ENCODE measurements at places on chromosomes 7 and 10. TPM values are rescaled to one million over a fixed set of nuclear protein-coding genes. Genes with fewer than 3 reads are reported as not detected.

The C10orf53 gene
- total RNA-seq, result not detected

The AGR3 gene
- not detected for total RNA-seq

The PLCE1 gene
- total RNA-seq, result 0.03 TPM

The CLDN3 gene
- not detected for total RNA-seq

The GPR85 gene
- total RNA-seq, result not detected

The TSPAN13 gene
- 0.48 TPM for total RNA-seq

GRCh38 chr10:110657973-110658691 is 14.0 kb downstream of the RBM20 start:
- no peak for DNase-seq

- no peak for DNase-seq
These were observed 13.1 kb downstream of the IPMK start for GRCh38 chr10:58254644-58255043.

DNA sequence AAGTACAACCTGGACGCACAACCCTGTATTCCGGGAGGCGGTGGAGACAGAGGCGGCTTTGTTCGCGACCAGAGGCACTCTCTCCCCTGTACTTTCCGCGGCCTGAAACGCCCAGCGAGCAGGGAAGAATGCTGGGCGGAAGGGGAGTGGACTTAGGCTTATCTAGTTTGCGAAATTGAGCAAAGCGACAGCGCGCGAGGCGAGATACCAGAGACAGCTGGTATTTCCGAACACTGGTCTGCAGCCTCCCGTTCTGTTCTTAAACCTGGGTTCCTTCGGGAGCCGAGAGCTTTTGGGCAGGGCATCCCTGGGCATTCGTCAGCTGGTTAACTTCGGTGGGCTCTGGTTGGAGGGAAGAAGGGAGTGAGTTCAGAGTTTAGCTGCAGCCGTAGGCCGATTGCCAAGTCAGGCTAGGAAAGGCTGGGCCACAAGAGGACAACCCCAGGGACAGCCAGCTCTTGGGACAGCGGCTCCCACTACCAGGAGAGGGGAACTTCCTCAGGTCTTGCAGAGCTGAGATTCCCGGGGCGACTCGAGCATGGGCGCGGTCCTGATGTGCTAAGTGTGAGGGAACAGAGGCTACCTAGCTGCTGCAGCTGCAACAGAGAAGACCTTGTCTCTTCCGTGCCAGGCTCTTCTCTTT is 3.9 kb downstream of the HMX3 start:
- no peak for DNase-seq

DNA sequence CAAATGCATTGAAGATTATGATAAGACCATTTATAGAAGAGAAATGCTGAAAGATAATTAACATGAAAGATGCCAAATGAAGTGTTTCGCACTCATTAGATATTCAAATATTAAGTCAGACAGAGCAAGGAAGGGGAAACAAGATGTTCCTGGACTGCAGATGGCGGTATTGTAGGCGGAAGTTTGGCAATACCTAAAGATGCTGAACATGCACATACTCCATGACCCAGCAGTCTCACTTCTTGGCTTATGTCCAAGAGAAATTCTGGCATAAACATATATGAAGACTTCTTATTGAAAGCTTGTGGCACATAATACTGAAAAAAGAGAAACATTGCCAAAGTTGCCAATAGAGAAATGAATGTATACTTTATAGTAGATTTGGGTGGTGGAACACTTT is 325.4 kb upstream of the SEMA3C start:
- no peak for DNase-seq

- no peak for DNase-seq
These were observed 20.9 kb upstream of the BTBD16 start for GRCh38 chr10:122249991-122250750.

GRCh38 chr10:34815185-34816084 is at the start of gene PARD3:
Gene PARD3, minus strand, starts transcription at chr10:34815296. Its CDS starts 301 bp downstream, at chr10:34814995.
- DNase-seq, result no peak

GRCh38 chr7:24504040-24504439 is 69.2 kb upstream of the PALS2 start:
- no peak for DNase-seq

DNA sequence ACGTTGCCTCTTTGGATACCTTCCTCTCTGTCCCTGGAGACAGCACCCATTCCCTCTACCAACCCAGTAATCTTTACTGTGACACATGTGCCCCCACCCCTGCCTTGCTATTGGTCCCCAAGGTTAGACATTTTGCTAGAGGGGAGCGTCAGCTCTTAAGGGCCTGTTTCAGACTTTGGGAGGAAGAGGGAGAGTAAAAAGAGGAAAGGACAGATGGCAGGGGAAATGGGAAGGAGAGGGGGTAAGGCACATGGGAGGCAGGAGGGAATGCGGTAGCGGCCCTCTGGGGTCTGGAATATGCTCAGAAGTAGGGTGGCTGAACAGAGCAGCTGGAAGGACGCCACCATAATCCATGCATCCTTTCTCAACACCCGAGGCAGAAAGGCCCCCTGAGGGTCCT is 12.2 kb downstream of the BLNK start:
- DNase-seq, result no peak
